CD4-positive, alpha-beta memory T cell (primary cell): ENCODE measurements at places on chromosomes 1 and 21. TPM values are rescaled to one million over a fixed set of nuclear protein-coding genes. Genes with fewer than 3 reads are reported as not detected.

DNA sequence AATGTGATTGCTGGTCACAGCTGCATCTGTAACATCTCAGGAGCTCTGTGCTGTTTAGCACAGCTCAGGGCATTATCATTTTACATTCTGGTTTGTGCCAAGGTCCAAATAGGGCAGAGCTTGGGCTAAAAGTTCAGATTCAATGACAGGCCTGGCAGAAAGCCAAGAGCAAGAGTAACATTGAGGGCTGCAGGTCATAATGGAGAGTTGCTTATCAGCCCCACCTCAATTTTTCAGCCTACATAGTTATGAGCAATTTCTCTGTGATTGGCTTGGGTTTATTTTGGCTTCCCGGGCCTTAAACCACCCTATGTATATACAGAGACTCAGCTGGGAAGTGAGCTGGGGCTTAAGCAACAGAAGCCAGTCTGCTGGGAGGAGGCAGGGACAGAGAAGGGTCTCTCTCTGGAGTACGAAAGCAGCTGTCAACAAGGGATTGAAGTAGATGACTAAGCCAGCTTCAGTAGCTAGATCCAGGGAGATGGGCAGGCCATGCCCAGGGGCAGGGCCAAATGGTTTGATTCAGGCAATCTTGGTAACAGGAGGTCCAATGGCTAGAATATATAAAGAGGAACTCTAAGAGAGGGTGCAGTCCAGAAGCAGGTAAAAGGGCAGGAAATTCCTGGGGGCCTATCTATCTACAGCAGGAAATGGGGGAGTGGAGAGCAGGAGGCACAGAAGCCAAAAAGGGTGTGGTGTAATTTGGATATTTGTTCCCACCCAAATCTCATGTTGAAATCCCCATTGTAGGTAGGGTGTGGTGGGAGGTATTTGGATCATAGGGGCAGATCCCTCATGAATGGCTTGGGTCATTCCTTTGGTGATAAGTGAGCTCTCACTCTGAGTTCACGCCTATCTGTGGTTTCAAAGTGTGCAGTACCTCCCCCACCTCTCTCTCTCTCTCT lies 49.0 kb downstream of the BRINP2 start:
- no peaks in the 10 kb centered on the region for H3K36me3 ChIP-seq
- H3K4me3 ChIP-seq = no peak overlapping the region
- no peaks in the 10 kb centered on the region for H3K27me3 ChIP-seq
- H3K27ac ChIP-seq = no peak overlapping the region

GRCh38 chr1:24990136-24990535 lies 60.1 kb upstream of the RUNX3 start:
- no peaks in the 10 kb centered on the region for H3K36me3 ChIP-seq
- H3K27me3 ChIP-seq = no peaks in the 10 kb centered on the region
- peaks cover 90% of the 10 kb centered on the region for H3K4me1 ChIP-seq
- H3K4me3 ChIP-seq = no peak overlapping the region

DNA sequence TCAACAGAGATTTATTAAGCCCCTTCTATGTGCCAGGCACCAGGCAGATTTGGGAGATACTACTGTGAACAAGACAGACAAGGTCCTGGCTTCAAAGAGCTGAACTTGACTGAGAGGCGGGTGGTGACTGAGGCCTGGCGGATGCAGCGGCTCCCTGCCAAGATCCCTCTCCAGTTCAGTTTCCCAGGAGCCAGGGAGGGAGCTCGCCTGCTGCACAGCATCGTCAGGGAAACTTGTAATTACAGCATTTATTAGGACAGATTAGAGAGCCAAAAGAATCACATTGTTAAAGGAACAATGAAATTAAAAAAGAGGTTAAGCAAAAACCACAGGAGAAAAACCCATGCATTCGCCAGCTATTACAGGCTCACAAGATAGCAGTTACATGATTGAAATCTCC lies 55.3 kb downstream of the ETS2 start:
- H3K27ac ChIP-seq = no peak overlapping the region
- no peaks in the 10 kb centered on the region for H3K36me3 ChIP-seq
- no peak overlapping the region for H3K4me3 ChIP-seq
- no peaks in the 10 kb centered on the region for H3K4me1 ChIP-seq

DNA sequence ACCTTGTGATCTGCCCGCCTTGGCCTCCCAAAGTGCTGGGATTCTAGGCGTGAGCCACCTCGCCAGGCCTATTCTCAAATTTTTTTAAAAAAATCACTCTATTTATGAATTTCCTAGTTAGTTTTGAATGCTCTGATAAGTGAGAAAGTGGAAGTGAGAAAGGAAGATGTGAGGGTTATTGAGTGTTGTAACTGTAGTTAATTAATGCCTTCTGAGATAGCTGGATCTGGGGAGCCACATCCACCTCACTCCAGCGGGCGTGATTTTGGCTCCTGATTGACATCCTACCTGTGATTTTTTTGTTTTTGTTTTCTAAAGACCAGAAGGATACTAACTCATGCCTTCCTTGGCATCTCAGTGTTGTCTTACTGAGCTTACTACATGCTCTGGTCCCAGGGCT lies 65.6 kb downstream of the ST3GAL3 start:
- H3K27ac ChIP-seq = no peak overlapping the region
- no peaks in the 10 kb centered on the region for H3K4me1 ChIP-seq
- H3K4me3 ChIP-seq = no peak overlapping the region

Gene LCE1E
- total RNA-seq = not detected

Gene GMEB1
- 21.8 TPM for total RNA-seq
